ENCODE measurements at places on chromosomes 16 and 17.

- no peak for DNase-seq
Measured at GRCh38 chr16:30369091-30369937, 980 bp downstream of the TBC1D10B start.

DNA sequence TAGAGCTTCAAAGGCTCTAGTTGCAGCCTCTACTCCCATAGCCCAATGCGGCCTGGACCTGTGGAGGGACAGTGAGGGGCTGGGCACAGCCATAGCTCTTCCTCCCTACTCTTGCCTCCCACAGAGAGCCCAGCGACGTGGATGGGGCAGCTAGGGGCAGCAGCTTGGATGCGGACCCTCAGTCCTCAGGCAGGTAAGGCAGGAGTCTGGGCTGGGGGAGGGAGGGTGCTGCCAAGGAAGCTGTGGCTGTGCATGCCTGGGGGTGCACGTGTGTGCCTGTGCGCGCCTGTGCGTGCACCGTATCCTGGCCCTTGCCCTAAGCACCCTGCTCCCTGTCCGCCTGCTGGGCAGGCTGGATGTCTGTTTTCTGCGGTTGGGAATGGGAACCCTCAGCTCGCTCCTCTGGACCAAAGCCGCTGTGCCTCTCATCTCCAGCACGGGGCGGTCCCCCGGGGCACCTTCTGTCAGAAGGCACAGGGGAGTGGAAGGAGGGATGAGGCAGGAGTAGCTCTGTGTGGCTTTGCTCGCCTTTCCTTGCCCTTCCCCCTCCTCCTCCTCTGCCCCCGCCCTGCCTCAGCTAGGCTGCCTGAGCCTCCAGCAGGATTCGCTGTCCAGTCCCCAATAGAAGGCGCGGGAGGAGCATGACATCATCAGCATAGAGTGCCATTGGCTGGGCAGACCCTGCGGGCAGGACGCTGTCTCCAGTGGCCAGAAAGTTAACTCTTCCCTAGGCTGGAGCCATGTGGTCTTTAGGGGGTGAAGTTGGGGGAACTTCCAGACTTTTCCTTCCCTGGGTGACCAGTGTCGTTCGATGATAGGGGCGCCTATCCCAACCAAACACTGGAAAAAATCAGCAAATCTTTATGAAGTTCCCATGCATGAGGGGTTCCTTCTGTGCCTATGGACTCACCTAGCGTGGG, 797 bp downstream of the PRCD start:
- peak; percentile 81 for DNase-seq

GRCh38 chr17:30450125-30451027, 26.8 kb upstream of the GOSR1 start:
- DNase-seq: no peak

GRCh38 chr16:30527635-30528178, 1.3 kb upstream of the ZNF768 start:
- DNase-seq: no peak

- no peak for DNase-seq
Measured at GRCh38 chr17:76659928-76660655, 16.5 kb upstream of the ST6GALNAC1 start.

- no peak for DNase-seq
Measured at GRCh38 chr17:29250666-29251065, 4.0 kb downstream of the CRYBA1 start.

- DNase-seq: no peak
Measured at GRCh38 chr17:56793531-56793930, 40.2 kb downstream of the C17orf67 start.

Data from retinal pigment epithelial cell (primary cell).